Fibroblast of the conjunctiva (primary cell): ENCODE measurements at places on chromosomes 13 and 19.

- no peak for DNase-seq
Observed at GRCh38 chr19:29884466-29884865, 57.6 kb upstream of the URI1 start.

DNA sequence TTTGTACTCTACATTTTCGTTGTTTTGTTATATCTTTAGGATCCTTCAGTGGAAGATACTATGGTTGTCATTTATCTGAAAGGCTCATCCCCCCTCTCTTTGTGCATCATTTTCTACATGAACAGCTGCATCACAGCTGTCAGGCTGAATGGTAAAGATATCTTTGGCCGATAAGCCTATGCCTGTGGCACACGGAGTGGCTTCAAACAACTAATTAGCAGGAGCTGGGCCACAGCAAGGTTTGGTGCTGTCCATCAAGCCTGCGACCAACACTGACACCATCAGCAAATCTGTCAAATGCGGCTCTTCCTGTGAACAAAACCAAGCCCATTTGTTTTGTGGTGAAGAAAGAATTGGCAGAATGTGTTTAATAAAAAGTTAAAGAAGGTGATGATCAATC, 334.4 kb downstream of the PCDH9 start:
- no peak for DNase-seq

DNA sequence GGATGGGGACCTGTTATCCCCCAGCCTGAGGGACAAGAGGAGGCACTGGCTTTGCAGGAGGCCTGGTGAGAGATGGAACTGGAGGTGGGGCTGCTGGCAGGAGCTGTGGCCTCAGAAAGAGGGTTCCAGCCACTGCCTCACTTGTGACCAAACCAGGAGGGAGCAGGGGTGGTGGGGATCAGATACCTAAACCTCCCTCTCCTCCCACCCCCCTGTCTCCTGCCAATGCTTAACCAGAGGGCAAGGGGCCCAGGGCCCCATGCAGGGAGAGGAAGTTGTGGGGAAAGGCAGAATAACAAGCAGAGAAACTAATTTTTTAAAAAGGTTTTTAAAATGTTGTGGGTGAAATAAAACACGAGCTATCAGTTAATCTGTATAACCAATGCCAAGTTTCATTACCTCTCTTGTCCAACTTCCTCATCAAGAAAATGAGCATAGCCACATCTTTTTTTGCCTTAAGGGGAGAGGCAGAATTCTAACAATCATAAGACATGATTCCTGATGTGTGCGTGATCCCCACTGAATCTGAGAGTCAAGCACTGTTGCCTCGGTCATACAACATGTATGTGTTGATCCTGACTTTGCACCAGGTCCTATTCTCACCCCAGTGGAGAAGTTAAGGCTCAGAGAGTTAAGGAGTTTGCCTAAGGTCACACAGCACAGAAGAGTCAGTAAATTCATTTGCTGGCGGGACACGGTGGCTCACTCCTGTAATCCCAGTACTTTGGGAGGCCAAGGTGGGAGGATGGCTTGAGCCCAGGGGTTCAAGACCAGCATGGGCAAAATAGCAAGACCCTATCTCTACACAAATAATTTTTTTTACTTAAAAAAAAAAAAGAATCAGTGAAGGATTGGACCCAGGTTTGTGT, 12.9 kb downstream of the FXYD5 start:
- no peak for DNase-seq

- DNase-seq, result peak; percentile 70
Observed at GRCh38 chr19:45613926-45614725, 12.1 kb upstream of the GPR4 start.

- DNase-seq, result no peak
Observed at GRCh38 chr13:79483086-79483706, 2.2 kb downstream of the NDFIP2 start.

DNA sequence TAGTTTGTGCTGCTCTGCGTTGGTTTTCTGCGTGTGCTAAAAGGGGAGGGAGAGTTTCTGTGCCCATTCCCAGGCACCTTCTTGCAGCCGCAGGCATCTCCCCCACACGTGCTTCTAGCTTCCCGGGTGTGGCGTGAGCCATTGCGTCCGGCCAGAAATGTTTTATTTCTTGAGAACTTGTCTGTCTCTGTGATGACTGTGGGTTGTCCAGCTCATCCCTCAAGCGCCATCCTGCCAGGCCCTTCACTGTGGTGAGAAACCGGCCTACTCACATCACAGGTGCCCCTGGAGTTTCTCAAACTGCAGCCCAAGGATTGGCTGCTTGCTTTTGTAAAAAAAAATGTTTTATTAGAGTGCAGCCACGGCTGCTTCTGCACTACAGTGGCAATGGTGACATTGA, 24.2 kb downstream of the EPN1 start:
- DNase-seq, result no peak

GRCh38 chr13:51727634-51728274, 76.2 kb downstream of the DHRS12 start:
- DNase-seq, result no peak

DNA sequence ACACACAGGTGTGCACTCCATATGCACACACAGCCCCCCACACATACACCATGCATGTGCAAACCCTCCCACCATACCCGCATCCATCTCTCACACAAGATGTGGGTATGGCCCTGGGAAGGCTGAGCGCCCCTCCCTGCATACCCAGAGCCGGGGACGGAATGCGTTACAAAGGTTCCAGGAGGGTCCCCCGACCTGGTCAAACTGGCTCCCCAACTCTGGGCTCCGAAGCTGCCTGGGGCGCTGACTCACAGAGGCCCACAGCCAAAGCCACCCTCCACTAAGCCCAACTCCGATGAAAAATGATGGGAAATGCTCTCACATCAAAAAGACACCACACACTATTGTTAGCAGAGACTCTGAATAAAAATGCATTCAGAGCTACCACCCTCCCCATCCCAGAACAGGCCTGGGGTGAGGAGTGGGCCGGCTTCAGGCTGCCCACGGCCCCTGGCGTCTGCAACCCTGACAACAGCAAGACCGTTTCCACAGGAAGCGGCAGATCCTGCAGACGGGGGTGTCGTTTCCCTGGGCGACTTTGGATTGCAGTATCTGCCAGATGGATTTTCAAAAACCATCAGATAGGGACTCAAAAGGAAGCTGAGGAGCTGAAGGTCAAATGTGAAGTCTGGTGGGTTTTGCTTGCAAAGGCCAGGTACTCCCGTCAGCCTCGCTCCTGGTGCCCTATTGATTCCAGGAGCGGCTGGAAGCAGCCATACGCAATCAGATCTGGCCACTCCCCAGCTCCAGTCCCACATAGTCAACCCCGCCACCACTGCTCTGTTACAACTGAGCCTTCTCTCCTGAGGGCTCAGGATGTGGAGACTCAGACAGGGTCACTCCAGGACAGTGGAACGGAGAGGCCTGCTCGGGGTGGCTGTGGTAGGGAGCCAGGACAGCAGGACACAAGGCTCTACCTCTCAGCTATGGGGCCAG, 14.3 kb downstream of the PEPD start:
- DNase-seq, result no peak

DNA sequence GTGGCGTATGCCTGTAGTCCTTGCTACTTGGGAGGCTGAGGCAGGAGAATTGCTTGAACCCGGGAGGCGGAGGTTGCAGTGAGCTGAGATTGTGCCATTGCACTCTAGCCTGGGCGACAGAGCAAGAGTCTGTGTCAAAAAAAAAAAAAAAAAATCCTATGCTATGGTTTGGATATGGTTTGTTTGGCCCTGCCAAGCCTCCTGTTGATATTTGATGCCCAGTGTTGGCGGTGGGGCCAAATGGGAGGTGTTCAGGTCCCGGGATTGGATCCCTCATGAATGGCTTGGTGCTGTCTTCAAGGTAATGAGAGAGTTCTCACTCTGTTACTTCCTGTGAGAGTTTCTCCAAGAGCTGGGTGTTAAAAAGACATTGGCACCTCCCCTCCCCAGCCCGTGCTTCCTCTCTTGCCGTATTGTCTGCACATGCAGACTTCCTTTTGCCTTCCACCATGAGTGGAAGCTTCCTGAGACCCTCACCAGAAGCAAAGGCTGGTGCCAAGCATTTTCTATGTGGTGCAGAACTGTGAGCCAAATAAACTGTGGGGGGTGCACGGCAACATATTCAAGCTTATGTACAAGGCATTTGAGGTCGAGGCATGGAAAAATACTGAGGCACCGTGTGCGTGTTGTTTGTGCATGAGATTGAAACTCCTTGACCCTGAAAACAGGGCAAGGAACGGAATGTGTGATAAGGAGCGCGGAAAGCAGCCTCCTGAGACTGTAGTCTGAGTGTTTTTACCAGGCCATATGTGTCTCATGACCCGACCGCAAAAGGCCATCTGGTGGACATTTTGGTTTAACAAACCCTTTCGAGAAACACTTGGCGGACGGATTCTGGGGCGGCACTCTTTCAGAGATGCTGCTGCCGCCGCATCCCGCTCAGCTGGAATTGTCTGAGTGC, 7.3 kb downstream of the SIGLEC9 start:
- peak; percentile 13 for DNase-seq

DNA sequence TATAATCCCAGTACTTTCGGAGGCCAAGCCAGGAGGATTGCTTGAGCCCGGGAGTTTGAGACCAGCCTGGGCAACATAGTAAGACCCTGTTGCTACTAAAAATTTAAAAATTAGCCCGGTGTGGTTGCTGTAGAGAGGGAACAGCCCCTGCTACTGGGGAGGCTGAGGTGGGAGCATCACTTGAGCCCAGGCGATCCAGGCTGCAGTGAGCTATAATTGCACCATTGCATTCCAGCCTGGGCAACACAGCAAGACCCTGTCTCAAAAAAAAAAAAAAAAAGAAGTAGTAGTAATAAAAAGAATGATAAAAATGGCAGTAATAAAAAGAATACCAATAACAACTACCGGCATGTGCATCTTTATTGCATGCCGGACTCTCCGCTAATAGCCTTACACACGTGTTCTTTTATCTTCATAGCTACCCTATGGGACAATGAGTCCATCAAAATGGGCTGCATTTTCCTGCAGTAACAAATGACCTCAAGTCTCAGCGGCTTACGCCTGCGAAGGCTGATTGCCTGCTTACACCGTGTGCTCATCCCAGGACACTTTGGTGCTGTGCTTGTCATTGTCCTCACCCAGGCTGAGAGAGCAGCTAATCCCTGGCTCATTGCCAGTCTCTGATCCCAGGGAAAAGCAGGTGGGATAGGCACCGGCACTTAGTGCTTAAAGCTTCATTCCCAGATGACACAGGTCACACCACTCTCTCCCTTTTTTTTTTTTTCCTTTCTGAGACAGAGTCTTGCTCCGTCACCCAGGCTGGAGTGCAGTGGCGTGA, 14.4 kb upstream of the SYCN start:
- DNase-seq, result no peak

GRCh38 chr19:17517898-17518297, 6.4 kb downstream of the PGLS start:
- DNase-seq, result no peak

GRCh38 chr19:57241176-57241575, 744 bp downstream of the ZNF805 start:
- DNase-seq, result no peak
